ENCODE measurements at places on chromosomes 4 and X.

GRCh38 chr4:22498866-22499265 is 17.0 kb downstream of the ADGRA3 start:
- no peak for DNase-seq

DNA sequence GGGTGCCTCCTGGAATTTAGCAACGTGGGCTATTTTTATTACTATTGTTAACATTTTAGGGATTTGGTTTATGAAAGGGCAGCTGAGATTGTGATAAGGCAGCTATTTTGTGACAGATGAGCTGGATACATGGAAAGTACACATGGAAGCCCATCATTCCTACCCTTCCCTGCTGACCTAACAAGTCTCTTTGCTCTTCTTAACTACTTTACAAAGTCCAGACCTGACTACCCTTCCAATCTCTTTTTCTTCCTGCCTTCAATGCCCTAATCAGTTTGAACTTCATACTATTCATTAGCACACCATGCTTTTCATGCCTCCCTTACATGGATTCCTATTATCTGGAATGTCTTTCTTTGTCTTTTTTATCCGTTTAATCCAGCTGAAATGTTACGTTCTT is 9.4 kb upstream of the AFP start:
- no peak for DNase-seq

DNA sequence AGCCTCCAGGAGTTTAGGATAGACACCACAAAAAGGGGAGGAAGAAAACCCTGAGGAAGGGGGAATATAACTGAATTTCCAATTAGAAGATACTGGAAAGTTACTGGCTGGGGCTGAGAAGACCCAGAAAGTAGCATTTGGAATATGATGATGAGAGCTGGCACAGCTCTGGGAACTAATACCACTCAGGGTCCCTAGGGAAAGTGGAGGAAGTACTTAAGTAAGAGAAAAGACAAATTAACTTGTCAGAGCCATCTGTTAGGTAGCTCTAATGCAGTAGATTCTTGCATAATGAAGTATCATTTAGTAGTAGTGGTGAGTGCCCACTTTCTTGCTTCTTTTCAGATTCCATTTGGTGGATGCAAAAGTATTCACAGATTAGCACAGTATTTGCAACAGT is 90.8 kb upstream of the TSPAN5 start:
- DNase-seq = no peak

DNA sequence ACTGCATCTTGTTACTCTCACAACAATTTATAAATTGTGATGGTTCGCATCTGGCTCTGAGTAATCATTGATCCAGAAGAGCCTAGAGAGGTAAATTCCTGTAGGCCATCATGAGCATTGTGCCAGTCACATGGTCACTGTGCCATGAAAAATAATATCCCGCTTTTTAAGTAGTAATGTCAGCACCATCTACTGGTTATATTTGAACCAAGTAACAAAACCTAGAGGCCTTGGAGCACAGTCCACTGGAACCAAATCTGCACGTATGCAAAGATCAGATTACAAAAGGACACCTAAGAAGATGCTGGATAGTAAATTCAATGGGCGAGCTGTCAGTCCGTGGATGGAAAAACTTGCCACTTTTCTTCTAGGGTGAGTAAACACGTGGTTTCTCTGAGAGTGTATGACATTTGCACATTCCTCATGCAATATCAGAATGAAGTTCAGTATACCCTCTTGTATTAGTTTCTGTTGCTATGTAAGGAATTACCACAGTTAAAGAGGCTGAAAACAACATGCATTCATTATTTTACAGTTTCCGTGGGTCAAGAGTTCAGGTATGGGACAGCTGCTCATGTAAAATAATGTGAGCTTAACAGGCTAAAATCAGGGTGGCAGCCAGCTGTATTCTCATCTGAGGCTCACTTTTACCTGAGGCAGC is 26.8 kb downstream of the FAM114A1 start:
- no peak for DNase-seq

DNA sequence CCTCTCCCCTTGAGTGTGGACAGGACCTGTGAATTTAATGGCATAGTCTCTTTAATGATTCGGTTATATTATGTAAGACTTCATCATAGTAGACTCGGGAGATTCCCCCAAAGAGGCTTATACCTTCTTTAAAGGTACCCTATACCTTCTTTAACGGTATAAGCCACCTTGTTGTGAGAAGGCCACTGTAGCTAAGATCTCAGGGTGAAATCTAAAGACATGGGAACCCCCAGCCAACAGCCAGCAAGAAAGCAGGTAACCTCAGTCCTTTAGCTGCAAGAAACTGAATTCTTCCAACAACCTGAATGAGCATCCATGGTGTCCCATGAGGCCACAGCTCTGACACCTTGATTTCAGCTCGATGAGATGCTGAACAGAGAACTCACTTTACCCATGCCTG is 931 bp downstream of the DDX60 start:
- DNase-seq = no peak

GRCh38 chrX:39310891-39311290 is 509.6 kb downstream of the MID1IP1 start:
- DNase-seq = no peak

- DNase-seq = no peak
These were observed 73.8 kb downstream of the FBXW7 start for GRCh38 chr4:152462047-152462446.

- no peak for DNase-seq
These were observed 826.6 kb upstream of the SLIT2 start for GRCh38 chr4:19425146-19425545.

GRCh38 chrX:103002576-103002975 is 61.4 kb downstream of the BEX1 start:
- DNase-seq = no peak

DNA sequence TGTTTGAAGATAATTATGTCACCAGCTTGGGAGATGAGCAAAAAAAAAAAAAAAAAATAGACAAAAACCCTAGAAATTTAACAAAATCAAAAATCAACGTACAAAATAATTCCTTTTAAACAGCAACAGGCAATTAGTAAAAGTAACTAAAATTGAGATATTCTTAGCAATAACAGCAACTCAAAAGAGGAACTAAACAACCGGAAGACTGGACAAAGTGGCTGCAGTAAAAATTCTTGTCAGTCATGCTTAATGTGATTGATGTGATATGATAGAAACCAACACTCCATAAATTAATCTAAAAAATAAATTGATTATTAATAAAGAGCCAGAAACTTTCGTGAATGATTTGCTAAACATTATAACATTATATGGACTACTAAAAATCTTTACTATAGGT is 1534.6 kb upstream of the AGA start:
- DNase-seq = no peak

DNA sequence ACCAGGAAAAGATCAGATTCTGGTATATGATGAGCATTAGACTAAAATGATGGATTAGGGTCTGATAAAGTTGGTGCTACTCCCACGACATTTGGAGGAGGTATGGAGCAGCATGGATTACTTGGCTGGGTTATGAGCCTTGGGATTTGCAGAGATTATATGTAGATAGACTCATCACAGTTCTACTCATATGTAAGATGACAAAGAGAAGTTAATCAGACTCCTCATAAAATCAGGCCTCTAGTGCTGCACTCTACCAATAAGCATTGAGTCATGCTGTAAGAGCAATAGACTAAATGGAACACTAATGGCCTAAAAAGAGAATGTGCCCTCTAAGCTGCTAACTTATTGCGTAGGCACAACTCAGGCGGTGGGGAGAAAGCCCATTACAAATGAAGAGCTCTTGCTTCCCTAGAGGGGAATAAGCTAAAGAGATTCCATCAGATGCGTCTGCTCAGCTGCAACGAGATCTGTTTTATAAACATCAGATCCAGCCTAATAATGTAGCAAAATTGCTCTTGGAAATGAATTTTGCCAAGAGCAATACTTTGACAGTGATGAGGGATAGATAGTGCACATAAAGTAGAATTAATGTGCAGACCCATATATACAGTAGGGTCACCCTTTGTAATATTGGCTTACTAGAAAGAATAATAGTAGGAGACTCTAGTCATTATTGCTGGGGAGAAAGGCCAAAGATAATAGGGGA is 17.5 kb downstream of the LIAS start:
- DNase-seq = no peak

- DNase-seq = no peak
These were observed 45.3 kb downstream of the TSC22D3 start for GRCh38 chrX:107730298-107730655.

DNA sequence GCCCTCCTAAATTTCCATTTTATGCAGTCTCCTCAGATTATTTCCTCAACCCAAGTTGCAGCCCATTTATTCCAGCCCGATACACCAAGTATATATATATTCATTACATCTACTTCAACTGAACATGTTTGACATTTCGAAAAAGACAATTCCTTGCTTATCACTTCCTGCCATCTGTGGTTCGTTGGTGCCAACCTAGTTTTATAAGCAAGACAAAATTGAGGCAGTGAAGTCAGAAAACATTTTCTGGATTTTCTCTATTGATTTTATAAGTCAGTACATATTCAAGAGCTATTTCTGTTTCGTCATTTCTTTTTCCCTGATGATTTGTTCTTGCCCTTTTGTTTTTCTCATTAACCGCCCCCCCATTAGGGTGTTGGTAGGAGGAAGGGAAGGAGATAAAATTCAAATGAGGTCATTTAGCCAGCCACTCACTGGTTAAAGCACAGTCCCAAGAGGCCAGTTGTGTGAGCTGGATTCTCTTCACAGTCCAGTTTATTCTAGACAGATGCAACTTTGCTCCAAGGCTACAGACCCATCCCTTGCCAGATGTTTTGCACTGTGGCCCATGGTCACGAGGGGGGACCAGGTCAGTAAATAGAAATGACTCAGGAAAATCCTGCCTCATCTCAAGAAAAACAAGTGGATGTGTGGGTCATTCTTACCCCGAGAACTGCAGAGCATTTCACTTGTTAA is 20.3 kb upstream of the VEGFD start:
- no peak for DNase-seq

DNA sequence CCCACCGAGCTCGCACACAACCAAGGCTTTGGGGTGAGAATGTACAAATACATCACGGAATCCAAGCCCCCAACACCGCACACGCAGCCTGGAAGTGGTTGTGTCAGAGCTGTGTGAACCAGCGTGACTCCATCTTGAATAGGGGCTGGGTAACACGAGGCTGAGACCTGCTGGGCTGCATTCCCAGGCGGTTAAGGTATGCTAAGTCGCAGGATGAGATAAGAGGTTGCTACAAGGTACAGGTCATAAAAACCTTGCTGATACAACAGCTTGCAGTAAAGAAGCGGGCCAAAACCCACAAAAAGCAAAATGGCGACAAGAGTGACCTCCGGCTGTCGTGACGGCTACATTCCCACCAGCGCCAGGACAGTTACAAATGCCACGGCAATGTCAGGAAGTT is 258.4 kb downstream of the DHRSX start:
- no peak for DNase-seq

GRCh38 chr4:22299678-22300077 is 216.2 kb downstream of the ADGRA3 start:
- no peak for DNase-seq

- DNase-seq = no peak
These were observed 42.5 kb upstream of the ANTXR2 start for GRCh38 chr4:80115368-80116181.

DNA sequence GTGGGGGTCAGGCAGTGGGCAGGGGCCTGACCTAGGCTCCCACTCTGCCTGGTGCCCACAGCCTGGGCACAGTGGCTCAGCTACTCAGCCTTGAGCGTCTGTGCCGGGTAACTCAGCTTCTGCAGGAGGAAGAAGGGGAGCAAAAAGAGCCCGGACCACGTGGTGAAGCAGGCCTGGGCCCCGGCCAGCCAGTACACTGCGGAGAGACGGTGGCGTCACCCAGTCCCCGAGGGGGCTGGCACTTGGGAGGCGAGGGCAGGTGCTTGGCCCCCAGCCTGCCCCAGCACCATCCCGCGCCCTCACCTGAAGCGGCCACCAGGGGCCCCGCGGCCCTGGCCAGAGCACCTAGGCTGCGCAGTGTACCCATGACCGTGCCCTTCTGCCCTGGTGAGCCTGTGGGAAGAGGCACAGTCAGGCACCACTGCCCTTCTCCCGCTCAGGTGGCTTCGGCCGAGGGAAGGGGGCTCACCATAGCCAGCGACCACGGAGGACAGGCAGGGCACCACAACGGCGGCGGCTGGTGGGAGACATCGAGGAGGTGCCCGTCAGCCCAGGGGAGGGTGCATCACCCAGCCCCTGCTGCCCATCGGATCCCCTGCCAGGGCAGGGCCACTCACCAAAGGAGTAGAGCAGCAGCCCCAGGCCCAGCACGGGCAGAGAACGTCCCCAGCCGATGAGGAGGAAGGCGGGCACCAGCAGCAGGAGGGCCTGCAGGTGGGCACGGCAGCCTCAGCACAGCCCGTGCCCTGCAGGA is 32.3 kb downstream of the NOP14 start:
- no peak for DNase-seq

DNA sequence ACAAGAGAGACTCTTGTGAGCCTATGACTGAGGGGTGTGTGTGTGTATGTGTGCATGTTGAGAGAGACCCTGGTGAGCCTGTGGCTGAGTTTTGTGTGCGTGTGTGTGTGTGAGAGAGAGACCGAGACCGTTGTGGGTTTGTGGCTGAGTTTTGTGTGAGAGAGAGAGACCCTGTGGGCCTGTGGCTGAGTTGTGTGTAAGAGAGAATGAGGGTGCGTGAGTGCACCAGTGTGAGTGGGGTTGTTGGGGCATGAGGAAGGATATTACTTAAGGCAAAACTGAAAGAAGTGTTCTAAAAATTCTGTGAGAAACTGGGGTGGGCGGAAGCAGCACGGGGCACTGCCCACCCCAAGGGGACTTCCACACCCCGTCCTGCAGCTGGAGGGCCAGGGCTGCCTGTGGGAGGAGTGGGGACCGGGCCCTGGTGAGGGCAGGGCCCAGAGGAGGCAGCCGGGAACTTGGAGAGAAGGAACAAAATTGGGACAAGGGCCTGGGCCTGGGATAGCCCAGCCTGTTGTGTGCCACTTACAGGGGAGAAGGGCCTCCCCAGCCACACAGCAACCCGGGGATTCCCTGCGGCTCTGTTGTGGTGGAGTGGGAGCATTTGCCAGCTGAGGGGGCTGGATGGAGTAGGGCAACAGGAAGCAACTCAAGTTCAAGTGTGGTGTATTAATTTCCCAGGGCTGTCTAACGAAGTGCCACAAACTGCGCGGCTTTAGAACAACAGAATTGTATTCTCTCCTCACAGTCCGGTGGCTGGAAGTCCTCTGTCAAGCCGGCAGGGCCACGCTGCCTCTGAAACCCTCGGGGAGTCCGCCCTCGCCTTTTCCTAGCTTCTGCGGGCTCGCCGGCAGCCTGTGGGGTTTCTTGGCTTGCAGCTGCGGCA is 22.1 kb downstream of the TMEM131L start:
- DNase-seq = peak; percentile 84

DNA sequence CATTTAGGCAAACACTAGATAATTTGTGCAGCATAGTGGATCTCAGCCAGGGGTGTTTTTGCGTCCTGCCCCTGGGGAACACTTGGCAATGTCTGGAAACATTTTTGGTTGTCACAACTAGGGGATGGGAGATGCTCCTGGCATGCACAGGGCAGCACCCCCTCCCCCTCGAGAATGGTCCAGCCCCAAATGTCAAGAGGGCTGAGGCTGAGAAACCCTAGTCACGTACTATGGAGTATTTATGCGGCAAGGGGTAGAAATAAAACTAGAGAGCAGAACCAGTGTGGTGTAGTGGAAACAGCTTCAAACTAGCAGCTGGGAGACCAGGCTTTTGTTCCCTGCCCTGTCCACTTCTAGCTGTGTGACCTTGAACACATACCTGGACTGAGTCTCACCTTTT is 38.2 kb upstream of the CLCN4 start:
- DNase-seq = no peak

Measured in stimulated activated naive CD4-positive, alpha-beta T cell treated with Interleukin-2 at 50 U/mL for 16 hours (primary cell).